GM23338 (cell line): ENCODE measurements at places on chromosomes 7 and 10.

- DNase-seq = no peak
- no peak overlapping the region for H3K27ac ChIP-seq
- H3K36me3 ChIP-seq = no peaks in the 10 kb centered on the region
- H3K4me3 ChIP-seq = no peak overlapping the region
- H3K4me1 ChIP-seq = 0 out of 2 replicates have a peak, but pooled peaks cover 9% of the 10 kb centered on the region
- peaks cover 17% of the 10 kb centered on the region for H3K27me3 ChIP-seq
These were observed 2.2 kb downstream of the ELAPOR2 start for GRCh38 chr7:87057210-87057609.

- H3K27me3 ChIP-seq = no peaks in the 10 kb centered on the region
- no peak overlapping the region for H3K27ac ChIP-seq
- peaks cover 11% of the 10 kb centered on the region; the same call in 1 of the 2 replicates for H3K4me1 ChIP-seq
- DNase-seq = no peak
- H3K4me3 ChIP-seq = no peak overlapping the region
These were observed 51.6 kb upstream of the MACC1 start for GRCh38 chr7:20268824-20269223.

DNA sequence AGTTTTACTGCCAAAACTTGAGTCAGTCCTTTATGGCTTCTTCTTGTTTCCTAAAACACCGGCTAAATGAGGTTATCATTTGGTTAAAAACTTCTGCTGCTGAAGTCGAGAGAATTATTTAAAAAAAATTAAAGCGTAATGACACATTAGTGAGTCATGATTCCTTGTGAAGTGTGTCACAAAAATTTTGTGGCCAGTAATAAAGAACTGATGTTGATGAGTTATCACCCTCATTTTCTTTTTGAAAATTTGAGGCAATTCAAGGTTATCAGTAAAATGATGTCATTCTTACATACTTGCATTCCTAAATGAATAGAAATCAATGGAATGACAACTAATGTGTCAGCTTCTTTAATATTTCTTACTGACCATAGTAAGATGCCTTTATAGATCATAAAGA, 427.4 kb downstream of the SORCS3 start:
- no peaks in the 10 kb centered on the region for H3K27me3 ChIP-seq
- no peaks in the 10 kb centered on the region for H3K36me3 ChIP-seq
- no peak overlapping the region for H3K4me3 ChIP-seq
- no peak for DNase-seq
- H3K27ac ChIP-seq = no peak overlapping the region
- no peaks in the 10 kb centered on the region for H3K4me1 ChIP-seq

DNA sequence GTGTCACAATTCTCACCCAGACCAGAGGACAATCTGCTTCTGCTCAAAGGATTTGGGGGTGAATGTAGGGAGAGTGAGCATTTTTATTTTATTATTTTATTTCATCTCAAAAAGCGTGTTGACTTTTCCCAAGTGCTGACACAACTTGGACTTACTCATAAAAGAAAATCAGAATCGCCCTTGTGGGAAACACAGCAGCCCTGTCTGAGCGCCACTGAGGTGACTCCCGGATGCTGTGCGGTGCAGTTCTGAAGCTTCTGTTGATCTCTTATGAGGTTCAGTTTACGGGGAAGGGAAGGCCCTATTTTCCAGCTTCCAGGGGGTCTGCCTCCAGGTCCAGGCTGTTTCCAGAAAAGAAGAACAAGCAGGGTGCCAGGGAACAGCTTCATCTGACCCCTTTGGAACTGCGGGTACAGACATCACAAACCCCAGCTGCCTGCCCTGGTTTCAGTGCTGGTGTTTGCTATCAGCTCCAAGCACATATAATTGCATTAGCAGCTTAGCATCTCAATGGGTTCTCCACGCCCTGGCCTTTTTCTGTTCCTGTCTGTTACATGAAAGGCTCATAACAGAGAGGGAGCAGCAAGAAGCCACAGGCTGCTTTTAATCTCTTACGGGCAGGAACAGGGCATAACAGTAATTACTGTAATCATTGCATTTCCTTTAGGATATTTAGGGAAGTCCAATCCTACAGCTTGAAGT, 52.4 kb downstream of the PARP12 start:
- H3K4me3 ChIP-seq = no peak overlapping the region
- no peak overlapping the region for H3K27ac ChIP-seq
- no peak for DNase-seq
